Activated naive CD8-positive, alpha-beta T cell treated with anti-CD3 and anti-CD28 coated beads for 36 hours (primary cell): ENCODE measurements at places on chromosomes 12 and 14. TPM values are rescaled to one million over a fixed set of nuclear protein-coding genes. Genes with fewer than 3 reads are reported as not detected.

DNA sequence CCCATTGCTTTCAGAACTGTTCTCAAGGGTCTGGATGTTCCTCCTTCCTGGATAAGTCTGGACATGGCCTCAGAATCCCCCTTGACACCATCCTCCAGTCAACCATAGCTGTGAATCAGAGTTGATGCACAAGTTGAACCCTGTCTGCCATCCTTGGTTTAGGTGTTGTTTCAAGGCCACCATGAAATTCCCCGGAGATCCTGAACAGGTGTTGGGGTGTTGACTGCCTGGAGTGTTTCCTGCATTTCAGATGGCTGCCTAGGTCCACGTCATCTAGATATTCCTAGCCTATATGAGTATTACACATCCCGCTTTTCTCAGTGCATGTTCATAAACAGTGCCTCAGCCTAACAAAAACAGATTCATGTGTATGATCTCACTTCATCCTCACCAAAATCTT, 86.7 kb upstream of the PWP1 start:
- no peaks in the 10 kb centered on the region for H3K27me3 ChIP-seq
- no peak for DNase-seq
- H3K36me3 ChIP-seq, result peaks cover 9% of the 10 kb centered on the region
- no peak overlapping the region for H3K4me3 ChIP-seq

- no peak for DNase-seq
- H3K36me3 ChIP-seq, result no peaks in the 10 kb centered on the region
- H3K4me3 ChIP-seq, result no peak overlapping the region
- H3K27me3 ChIP-seq, result peaks cover 25% of the 10 kb centered on the region
Observed at GRCh38 chr14:94689985-94690400, 77.8 kb downstream of the SERPINA3 start.

GRCh38 chr14:31270196-31270772, 62.7 kb upstream of the HECTD1 start:
- peaks cover 5% of the 10 kb centered on the region for H3K4me1 ChIP-seq
- H3K27me3 ChIP-seq, result no peaks in the 10 kb centered on the region
- no peak overlapping the region for H3K4me3 ChIP-seq
- H3K36me3 ChIP-seq, result no peaks in the 10 kb centered on the region
- peak; percentile 19 for DNase-seq
- no peak overlapping the region for H3K27ac ChIP-seq

GRCh38 chr14:73865534-73866113, 14.0 kb downstream of the PTGR2 start:
- H3K36me3 ChIP-seq, result peaks cover 6% of the 10 kb centered on the region
- no peak overlapping the region for H3K4me3 ChIP-seq
- H3K4me1 ChIP-seq, result no peaks in the 10 kb centered on the region

DNA sequence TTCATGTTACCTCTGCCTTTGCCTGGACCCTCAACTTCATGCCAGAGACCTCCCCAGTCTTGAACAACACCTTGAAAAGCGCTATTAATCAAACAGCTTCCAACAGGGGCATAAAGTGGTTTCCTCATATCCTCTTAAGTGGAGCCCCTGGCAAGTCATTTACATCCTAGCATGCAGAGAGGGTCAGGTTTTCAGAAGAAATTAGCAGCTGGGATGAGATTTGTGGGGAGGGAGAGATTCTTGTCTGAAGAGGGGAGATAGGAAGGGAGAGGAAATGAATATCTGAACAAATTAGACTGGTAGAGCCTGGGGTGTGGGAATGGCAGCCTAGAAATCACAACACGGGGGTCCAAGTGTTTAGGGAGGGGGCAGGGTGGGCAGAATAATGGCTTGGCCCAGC, 45.6 kb downstream of the CALM1 start:
- H3K36me3 ChIP-seq, result no peaks in the 10 kb centered on the region
- H3K27ac ChIP-seq, result no peak overlapping the region
- H3K4me3 ChIP-seq, result no peak overlapping the region
- H3K4me1 ChIP-seq, result no peaks in the 10 kb centered on the region

- H3K4me3 ChIP-seq, result no peak overlapping the region
- no peak overlapping the region for H3K27ac ChIP-seq
- DNase-seq, result no peak
- H3K4me1 ChIP-seq, result no peaks in the 10 kb centered on the region
Observed at GRCh38 chr14:85350667-85351066, 179.3 kb upstream of the FLRT2 start.

- H3K36me3 ChIP-seq, result no peaks in the 10 kb centered on the region
- peaks cover 28% of the 10 kb centered on the region for H3K4me1 ChIP-seq
Observed at GRCh38 chr12:54006559-54007220, 2.1 kb upstream of the HOXC8 start.

- no peaks in the 10 kb centered on the region for H3K36me3 ChIP-seq
- no peaks in the 10 kb centered on the region for H3K4me1 ChIP-seq
- DNase-seq, result no peak
- peaks cover 51% of the 10 kb centered on the region for H3K27me3 ChIP-seq
- no peak overlapping the region for H3K4me3 ChIP-seq
- H3K27ac ChIP-seq, result no peak overlapping the region
Observed at GRCh38 chr14:77151918-77152588, 10.5 kb upstream of the ZDHHC22 start.

Gene ANKS1B
- total RNA-seq, result not detected

Gene HOXC12
- total RNA-seq, result not detected

Gene GALNT8
- total RNA-seq, result not detected

Gene FGF23
- not detected for total RNA-seq
